ENCODE measurements at places on chromosomes 1 and 21.
A peak's percentile ranks its signal among the peaks of the same experiment; 100 is the strongest.

- no peak for DNase-seq
Observed at GRCh38 chr1:174337000-174337681, 110.6 kb upstream of the GPR52 start.

GRCh38 chr21:28099001-28099705 lies 893.5 kb downstream of the LTN1 start:
- DNase-seq, result no peak

DNA sequence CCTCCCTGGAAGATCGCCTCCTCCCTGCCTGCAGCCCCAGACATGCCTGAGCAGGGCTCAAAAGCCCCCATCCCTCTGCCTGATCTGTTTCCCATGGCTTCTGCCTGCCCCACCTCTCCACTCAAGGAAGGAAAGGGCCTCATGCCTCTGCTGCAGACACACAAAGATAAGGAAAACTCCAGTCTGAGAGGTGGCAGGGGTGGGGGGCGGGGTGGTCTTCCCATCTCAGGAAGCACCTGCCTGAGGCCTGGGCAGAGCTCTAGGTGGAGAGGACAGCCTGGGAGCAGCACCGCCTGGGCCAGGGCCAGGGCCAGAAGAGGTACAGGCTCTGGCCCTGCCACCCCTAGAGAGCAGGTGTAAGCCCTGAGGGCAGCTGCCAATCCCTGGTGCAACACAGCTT lies 4.1 kb upstream of the GJB3 start:
- no peak for DNase-seq

GRCh38 chr1:239854922-239855321 lies 236.8 kb upstream of the FMN2 start:
- DNase-seq, result no peak

GRCh38 chr21:27423906-27424595 lies 457.2 kb upstream of the ADAMTS5 start:
- no peak for DNase-seq

- no peak for DNase-seq
Observed at GRCh38 chr1:170096806-170097340, 22.4 kb upstream of the KIFAP3 start.

GRCh38 chr21:45975020-45975666 lies 6.4 kb upstream of the COL6A1 start:
- no peak for DNase-seq

- DNase-seq, result no peak
Observed at GRCh38 chr1:167711797-167712196, 10.0 kb upstream of the MPZL1 start.

GRCh38 chr1:3408751-3409266 lies 45.7 kb upstream of the ARHGEF16 start:
- no peak for DNase-seq

GRCh38 chr1:78032996-78033796 lies 12.6 kb upstream of the GIPC2 start:
- DNase-seq, result no peak

GRCh38 chr21:40531431-40532110 lies 315.4 kb downstream of the DSCAM start:
- no peak for DNase-seq

GRCh38 chr21:45965084-45965809 lies 16.3 kb upstream of the COL6A1 start:
- no peak for DNase-seq

DNA sequence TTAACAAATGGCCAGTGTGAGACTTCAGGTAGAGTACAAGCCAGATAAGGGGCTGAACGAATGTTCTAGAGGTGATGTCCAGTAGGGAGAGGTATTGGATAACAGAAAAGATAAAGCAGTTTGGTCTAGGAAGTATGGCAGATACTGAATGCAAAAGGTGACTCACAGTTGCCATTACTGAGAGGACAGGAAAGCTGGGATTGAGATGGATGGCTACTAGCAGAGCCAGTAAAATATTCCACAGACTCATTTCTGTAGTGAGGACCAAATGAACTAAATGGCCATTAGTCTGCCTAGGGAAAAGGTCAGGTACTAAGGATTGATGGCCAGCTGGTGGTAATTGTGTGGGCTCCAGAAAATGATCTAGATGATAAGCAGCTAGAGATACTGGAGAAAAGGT lies 11.5 kb downstream of the MACO1 start:
- no peak for DNase-seq

- DNase-seq, result no peak
Observed at GRCh38 chr1:162025541-162025940, 1.9 kb upstream of the OLFML2B start.

GRCh38 chr1:188763541-188763940 lies 1714.1 kb downstream of the BRINP3 start:
- no peak for DNase-seq

DNA sequence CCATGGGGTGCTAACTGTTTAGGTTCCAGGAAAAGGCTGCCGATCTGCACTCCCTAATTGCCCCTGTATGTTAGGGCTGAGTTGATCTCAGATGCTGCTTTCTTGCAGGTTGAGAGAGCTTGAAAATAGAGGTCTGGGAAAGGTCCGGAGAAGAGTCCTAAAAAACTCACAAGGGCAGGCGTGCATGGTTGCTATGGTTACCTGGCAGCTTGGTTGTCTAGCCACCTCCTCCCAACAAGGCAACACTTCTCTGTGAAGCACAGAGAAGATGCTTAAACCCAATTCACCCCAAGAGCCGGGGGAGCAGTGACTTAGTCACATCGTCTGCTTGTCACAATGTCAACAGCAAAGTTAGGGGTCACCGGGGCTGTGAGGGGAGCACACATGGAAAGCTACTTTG lies 31.0 kb upstream of the LRRC52 start:
- DNase-seq, result no peak

- DNase-seq, result no peak
Observed at GRCh38 chr1:4969556-4970129, 315.2 kb downstream of the AJAP1 start.

- DNase-seq, result no peak
Observed at GRCh38 chr1:8481650-8482380, 163.9 kb downstream of the SLC45A1 start.

GRCh38 chr1:113965703-113966412 lies 13.4 kb upstream of the OLFML3 start:
- no peak for DNase-seq

- DNase-seq, result no peak
Observed at GRCh38 chr1:56335394-56335793, 244.0 kb downstream of the PLPP3 start.

- DNase-seq, result no peak
Observed at GRCh38 chr1:204084247-204084772, 11.4 kb downstream of the SOX13 start.

- DNase-seq, result no peak
Observed at GRCh38 chr1:13790290-13791030, 90.5 kb downstream of the PRDM2 start.

DNA sequence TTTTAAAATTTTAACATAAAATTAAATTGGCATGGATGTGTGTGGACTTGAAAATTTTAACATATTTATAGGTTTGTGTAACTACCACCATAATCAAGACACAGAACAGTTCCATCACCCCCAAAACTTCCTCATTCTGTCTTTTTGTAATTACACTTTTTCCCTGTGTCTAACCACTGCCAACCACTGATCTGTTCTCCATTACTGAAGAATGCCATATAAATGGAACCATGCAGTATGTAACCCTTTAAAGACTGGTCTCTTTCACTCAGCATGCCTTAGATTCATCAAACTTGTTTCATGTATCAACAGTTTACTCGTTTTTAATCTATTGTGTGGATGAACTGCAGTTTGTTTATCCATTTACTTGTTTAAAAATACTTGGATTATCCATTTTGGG lies 13.0 kb upstream of the AHCYL1 start:
- no peak for DNase-seq

DNA sequence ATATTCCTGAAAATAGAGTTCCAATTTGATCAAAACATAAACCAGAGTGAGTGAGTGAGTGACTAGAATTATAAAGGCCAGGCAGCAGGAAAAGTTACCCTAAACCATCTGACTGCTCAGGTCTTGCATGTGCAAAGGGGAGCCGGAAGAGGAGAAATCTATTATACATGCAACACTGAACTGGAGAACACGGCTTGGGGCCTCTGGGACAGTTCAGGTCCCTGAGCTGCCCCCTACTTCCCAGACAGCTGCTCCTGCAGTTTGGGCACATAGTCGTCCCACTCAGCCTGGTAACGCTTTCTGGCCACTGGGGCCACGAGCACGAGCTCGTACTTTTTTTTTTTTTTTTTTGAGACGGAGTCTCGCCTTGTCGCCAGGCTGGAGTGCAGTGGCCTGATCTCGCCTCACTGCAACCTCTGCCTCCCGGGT lies 40.1 kb downstream of the PTPRC start:
- DNase-seq, result peak; percentile 64

- DNase-seq, result no peak
Observed at GRCh38 chr1:39380036-39380435, 111.4 kb upstream of the BMP8A start.
